ENCODE measurements at places on chromosomes 3 and 15.

- no peak for DNase-seq
These were observed 33.2 kb downstream of the ANXA2 start for GRCh38 chr15:60364612-60364924.

- no peak for DNase-seq
These were observed 235.3 kb upstream of the MME start for GRCh38 chr3:154844863-154845262.

DNA sequence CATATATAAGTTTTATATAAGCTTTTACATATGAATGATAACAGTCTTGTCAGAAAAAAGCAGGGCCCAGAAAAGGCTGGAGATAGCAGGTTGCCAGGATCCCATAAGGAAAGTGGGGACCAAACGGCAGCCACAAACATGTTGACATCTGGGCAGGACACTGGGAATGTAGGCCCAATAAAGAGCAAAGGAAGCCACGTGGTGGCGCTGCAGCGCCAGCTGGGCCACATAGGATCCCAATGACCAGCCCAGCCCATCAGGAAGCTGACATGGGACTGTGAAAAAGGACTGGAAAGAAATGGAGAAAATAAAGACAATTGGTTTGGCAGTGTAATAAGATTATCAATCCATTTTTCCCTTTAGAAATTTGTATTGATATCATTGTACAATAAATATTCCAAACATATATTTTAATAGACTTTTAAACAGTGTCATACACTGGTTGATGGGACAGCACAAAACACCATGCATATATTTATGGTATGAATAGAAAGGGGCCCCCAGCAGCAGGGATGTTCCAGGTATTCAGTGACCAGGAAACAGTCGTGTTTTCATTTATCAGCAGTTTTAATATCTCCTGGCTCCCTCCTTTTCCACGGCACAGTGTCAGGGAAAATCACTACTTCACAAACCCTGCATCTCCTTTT, 89.0 kb upstream of the STRIT1 start:
- peak; percentile 50 for DNase-seq

DNA sequence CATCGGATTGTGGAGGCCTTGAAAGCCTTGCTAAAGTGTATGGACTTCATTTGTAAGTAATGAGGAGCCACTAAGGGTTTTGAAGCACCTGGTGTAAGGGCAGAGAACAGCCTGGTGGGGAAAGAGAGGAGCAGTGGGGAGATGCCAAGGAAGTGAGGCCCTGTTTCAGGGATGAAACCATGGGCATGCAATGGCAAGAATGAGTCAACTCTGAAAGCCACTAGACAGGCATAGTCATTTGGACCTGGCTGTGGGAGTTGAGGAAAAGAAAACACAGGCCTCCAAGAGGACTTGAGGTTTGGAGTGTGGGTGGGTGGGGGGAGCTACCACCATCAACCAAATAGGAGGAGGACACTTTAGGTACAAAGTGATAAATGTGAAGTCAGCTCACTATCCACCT, 7.6 kb downstream of the XCR1 start:
- DNase-seq = no peak

DNA sequence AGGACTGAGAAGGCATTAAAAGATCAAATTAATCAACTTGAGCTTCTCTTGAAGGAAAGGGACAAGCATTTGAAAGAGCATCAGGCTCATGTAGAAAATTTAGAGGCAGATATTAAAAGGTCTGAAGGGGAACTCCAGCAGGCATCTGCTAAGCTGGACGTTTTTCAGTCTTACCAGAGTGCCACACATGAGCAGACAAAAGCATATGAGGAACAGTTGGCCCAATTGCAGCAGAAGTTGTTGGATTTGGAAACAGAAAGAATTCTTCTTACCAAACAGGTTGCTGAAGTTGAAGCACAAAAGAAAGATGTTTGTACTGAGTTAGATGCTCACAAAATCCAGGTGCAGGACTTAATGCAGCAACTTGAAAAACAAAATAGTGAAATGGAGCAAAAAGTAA, 149.7 kb upstream of the LRRFIP2 start:
- DNase-seq = no peak

GRCh38 chr3:154794391-154794790, 285.7 kb upstream of the MME start:
- no peak for DNase-seq

DNA sequence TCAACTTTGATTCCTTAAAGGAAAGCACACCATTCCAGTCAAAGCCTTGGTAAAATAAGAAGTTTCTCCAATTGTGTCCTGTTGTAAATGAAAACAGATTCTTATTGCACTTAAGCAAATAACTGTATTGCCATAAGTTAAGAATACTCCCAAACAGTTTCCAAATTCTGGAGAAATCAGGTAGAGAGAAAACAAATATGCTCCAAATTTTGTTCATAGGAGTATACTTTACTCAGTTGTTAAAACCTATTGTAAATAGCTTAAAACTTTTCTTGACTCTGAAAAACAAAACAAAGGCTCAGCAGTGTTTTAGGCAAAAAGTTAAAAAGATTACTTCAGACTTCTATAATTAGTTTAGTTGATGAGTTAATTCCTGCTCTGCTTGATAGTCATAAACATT, 42.4 kb downstream of the LNP1 start:
- no peak for DNase-seq

GRCh38 chr15:101107625-101108460, 144.0 kb downstream of the CHSY1 start:
- DNase-seq = no peak

DNA sequence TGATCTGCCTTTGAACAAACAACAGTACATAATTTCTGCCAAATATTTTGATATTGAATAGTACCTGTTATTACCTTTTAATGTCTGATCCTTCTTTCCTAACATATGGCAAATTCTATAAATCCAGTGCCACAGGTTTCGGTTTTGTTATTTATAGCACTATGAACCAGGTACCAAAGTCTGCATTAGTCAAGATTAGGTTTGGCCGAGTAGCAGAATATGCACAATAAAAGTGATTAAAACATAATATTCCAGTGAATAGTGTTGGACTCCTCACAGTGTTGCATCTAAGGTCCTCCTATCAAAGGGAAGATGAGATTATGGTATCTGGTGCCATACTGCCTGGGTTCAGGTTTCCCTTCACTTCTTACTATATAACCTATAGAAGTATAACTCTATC, 599.0 kb downstream of the ZPLD1 start:
- no peak for DNase-seq

DNA sequence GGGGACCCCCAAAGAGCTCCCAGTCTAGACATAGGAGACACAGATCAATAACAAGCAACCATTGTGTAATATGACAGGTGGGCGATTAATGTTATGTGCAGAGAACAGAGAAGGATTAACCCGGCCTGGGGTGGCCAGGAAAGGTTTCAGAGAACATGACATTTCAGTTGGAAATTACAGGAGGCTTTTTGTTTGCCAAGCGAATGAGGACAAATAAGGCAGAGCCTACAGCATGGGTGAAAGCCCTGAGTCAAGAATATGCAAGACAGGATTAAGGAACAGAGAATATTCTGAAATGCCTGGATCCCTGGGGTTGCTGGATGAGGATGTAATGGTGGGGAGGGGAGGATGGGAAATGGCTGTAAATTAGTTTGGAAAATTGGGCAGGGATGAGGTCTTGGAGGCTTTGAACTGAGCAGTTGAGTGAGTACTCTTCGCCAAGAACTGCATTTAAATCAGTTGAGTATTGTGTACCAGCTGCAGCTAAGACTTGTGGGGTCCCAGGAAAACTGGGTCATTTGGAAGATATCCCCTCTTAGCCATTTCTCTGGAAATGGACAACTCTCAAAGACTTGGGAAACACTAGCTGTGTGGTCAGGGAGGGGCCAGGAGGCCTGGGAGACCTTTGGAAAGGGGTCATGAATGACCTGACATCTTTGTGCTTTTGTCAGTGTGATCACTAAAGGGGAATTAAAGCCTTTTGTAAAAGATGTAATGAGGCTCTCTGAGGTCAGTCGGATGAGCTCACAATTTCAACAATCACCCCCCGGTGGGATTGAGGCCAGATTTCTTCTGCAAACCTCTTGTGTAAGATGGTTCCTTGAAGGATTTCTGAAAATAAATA, 198.6 kb upstream of the NR2E3 start:
- DNase-seq = no peak

DNA sequence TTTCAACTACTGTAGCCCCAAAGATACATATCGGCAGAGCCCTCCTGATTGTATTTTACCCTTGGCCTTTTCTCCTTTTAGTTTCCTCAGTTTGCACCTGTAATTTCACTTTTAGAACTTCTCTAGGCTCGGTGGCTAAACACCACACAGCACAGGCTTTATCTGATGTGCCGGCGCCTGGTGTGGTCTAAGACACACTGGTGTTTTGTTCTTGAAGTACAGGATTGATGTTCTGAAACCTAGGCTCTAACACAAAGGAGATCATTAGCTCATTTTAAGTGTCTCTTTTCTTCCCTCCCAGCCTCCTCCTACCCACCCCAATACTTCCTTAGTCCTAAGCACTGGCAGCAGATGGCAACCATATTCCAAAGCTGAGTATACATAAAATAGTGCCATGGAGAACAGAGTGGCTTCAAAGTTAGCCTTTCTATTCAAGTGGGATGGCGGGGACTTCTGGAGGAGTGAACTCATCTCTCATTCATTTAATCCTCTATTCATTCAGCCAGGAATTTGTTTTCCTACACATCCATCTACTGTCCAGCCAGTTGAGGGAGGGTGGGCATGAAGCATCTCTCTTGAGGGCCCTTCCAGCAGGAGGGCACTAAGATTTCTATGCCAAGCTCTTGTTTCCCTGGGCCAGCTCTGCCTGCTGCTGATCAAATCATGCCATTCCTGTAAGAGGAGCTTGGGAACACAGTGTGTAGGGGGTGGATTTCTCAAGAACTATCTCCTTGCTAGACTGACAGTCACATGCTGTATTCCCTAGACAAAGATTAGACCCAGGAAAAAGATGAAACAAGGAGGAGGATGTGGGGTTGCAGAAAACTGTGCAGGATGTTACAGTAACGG, 71.2 kb downstream of the TIGIT start:
- no peak for DNase-seq

DNA sequence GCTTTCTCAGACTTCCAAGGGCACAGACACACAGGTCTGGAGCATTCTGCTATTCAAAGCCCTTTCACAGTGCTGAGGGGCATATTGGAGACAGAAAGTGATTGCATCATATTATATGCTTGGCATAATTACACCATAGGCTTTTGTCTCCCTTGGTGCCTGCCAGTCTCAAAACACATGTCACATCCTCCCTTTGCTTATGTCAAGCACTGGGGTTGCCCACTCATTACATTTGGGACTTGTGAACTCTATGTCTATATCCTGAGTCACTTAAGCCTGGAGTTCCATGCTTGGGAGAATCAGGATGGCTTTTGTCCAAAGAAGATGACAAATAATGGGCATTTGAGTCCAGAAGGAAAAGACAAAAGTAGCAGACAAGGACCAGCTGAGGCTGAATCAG, 12.3 kb upstream of the PDZRN3 start:
- no peak for DNase-seq

DNA sequence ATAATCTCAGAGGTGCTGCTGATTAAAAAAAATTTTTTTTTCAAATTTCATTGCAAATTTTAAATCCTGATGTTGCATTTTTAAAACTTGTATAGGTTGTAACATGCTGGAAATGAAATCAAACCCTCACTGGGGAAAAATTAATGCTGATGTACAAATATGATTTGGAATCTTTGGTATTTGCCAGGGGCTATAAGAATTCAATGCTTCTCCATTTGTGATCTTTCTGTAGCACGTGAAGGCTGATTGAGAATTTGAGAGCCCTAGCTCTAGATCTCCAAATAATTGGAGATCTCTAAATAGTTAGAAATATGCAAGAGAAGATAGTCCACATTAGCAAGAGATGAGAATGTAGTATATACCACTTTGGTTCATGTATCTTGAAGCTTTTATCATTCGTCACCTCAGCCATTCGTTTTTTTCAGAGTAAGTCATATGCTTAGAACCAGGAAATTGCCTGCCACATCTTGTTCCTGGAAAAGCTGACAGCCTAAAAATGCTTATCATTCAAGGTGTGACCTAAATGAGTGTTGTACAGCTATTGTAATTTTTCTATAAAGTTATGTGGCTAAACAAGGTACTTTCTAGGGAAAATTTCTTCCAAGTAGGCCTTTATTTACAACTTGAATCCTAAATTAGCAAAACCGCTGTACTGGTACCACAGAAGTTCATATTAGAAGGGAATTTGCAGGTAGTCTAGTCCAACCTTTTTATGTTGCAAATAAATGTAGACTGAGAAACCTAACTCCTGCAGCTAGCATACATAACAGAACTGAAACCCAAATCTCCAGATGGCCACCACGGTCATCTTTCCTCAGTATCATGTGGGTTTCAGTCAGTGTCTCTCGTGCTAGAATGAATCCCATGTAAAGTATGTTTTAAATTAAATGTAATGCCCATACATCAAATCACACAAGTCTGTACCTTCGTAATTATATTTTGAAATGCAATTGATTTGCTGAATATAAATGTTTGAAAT, 48.5 kb downstream of the FNDC3B start:
- DNase-seq = no peak

DNA sequence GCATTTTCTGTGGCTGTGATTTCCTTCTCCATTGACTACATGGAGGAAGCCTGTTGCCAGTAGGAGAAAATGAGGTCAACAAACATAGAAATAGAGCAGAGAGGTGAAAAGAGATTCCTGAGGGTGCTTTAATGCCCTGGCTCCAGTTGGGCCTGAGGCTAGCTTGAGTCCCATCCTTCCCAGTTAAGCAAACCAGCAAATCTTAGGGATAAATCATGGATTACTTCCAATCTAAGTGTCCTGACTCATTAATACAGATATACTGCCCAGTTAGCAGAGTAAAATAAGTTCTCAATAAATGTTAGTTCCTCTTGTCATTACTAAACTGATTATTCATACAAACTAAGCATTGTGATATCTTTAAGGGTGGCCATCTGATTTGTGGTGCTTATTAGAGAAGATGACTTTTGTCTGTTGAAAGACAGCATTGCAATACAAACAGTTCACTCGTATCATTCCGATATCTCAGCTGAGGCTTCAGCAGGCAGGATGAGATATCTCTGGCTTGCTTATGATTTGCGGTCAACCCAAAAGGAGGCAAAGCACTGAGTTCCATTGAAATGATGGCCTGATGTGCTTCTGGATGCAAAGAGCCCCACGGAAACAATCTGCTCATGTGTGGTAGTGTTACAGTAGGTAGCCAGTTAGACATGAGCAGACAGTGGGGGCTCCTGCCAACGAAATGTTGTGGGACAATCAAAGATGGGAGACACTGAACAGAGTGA, 6.6 kb upstream of the STARD5 start:
- no peak for DNase-seq

- DNase-seq = no peak
These were observed 82.7 kb downstream of the SLC25A26 start for GRCh38 chr3:66303491-66303901.

DNA sequence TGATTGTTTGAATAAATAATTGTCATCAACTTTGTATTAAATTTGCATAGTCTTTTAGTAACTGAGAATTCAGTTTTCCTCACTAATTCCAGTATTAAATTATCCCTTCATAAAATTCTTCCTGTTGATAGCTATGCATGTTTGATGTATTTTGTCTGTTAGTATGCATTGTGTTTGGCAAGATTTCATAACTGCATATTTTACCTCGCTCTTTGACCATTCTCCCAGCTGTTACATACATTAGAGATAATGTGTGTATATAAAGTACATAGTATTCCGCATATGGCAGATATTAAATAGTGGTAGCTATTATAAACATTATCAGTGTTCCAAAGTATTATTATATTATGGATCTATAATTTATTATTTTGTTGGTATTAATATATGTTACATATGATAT, 10.6 kb upstream of the NFKBIZ start:
- no peak for DNase-seq

GRCh38 chr15:86445579-86446252, 366.0 kb downstream of the AGBL1 start:
- DNase-seq = no peak

GRCh38 chr3:67018789-67019526, 20.9 kb downstream of the KBTBD8 start:
- DNase-seq = no peak

- DNase-seq = no peak
These were observed 478.2 kb upstream of the DPH6 start for GRCh38 chr15:36024031-36024688.
